ENCODE measurements at places on chromosomes 11 and 22.

DNA sequence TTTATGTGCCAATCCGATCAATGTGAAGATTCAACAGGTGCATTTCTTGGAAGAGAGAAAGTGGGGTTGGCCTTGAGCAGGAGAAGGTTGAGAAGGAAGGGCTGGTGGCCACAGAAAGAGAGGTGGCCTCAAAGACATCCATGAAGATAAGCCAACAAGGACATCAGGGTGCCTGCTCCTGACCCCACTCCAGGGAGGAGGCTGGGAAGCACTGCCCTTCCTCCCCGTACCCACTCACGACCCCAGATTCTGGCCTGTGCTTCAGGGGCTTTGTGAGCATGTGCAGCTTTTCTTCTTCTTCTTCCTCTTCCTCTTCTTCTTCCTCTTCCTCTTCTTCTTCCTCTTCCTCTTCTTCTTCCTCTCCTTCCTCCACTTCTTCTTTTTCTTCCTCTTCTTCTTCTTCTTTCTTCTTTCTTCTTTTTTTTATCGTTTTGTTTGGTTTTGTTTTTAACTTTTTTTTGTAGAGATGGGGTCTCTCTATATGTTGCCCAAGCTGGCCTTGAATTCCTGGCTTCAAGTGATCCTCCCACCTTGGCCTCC lies 30.3 kb downstream of the DKK3 start:
- no peak for DNase-seq

DNA sequence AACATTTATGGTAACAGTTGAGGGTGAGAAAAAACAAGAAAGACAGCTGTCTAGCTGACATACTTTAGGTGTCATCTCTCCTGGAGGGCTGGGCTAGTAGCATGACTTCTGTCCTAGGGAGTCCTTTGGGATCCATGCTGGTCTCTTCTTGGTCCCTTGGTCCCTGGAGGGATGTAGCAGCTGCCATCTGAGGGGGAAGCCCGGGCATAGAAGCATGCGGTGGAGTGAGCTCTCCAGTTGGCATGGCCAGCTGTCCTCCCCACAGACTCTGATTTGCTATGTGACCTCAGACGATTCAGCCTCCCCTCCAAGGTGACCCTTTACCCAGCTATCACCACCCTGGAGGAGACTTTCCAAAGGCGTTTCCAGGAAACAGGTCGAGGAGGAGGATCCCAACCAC lies 28.7 kb downstream of the POU2F3 start:
- DNase-seq: no peak

DNA sequence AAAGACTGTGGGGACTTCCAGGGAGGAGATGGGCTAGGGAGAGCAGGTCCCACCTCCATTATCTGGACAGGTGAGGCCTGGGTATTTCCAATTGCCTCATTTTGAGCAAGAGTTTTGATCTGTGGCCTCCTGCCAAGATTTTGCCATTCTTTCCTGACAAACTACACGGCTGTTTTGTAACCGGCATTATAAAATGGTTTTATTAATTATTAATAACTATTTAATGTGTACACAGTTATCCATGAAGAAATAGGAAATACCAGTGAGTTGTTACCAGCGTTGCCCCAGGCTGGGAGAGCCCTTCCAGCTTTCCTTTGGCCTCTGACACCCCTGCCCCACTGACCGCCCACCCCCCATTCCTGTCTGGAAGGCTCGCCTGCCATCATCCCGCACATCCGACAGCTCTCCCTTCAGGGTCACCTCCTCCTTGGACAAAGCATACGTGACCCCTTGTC lies 14.9 kb upstream of the SEC14L3 start:
- DNase-seq: no peak

DNA sequence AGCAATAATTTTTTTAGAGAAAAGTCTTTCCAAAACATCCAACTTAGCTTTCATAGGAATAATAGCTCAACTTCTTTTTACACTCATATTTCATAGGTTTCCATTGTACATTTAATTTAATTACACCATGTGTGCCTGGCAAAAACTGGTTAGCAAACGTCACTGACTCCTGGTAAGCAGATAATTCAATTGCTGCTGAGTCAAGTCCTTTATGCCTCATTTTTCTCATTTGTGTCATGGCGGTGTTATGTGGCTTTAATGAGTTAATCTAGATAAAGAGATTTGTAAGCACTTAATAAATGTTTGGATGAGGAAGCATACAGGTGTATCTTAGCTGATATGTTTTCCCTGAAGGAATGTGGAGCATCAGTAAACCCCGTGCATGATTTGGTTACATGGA lies 41.2 kb upstream of the PAK1 start:
- DNase-seq: no peak

- no peak for DNase-seq
Measured at GRCh38 chr11:129729216-129729615, 86.4 kb upstream of the TMEM45B start.

GRCh38 chr11:61007383-61007955 lies 36.0 kb downstream of the CD6 start:
- DNase-seq: no peak

- DNase-seq: no peak
Measured at GRCh38 chr11:34075178-34075820, 23.8 kb downstream of the CAPRIN1 start.

DNA sequence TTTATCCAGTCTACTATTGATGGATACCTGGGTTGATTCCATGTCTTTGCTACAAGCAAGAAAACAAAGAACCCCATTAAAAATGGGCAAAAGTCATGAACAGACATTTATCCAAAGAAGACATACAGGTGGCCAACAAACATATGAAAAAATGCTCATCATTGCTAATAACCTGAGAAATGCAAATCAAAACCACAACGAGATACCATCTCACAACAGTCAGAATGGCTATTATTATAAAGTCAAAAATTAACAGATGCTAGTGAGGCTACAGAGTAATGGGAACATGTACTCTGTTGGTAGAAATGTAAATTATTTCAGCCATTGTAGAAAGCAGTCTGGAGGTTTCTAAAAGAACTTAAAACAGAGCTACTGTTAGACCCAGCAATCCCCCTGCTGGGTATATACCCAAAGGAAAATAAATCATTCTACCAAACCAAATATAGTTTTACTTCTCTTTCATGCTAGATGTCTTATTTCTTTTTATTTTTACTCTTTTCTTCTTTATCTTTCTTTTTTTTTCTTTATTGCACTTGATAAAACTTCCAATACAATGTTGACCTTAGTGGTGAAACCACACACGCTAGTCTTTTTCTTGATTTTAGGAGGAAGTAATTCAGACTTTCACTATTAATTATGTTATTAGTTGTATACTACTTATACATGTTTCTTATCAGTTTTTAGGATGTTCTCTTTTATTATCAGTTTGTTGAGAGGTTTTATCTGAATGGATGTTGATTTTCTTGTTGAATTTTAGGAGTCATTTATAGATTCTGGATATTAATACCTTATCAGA lies 14.3 kb downstream of the TRIM22 start:
- DNase-seq: no peak

- no peak for DNase-seq
Measured at GRCh38 chr11:77779935-77780334, 40.6 kb downstream of the RSF1 start.

GRCh38 chr22:32619614-32620426 lies 145.2 kb downstream of the FBXO7 start:
- DNase-seq: no peak
